ENCODE measurements at places on chromosomes 4 and X.

GRCh38 chr4:147590249-147590920, 26.8 kb upstream of the TMEM184C start:
- DNase-seq: no peak

DNA sequence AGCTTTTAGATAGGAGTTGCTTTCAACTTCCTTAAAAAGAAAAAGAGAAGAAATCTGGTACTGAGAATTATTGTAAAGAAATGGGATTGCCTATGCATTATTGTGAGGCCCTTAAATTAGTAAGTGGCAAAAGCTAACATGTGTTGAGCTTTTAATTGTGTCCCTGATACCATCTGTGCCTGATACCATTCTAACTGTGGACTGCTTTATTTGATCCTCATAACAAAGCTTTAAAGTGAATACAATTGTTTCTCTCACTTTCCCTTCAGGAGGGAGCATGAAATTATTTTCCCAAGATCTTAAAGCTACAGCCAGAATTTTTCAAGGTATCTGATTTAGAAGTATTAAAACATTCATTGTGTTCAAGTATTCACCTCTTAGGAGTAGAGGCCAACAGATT, 9.9 kb downstream of the KCTD8 start:
- no peak for DNase-seq

- no peak for DNase-seq
These were observed 35.3 kb downstream of the CXCL1 start for GRCh38 chr4:73904491-73904890.

DNA sequence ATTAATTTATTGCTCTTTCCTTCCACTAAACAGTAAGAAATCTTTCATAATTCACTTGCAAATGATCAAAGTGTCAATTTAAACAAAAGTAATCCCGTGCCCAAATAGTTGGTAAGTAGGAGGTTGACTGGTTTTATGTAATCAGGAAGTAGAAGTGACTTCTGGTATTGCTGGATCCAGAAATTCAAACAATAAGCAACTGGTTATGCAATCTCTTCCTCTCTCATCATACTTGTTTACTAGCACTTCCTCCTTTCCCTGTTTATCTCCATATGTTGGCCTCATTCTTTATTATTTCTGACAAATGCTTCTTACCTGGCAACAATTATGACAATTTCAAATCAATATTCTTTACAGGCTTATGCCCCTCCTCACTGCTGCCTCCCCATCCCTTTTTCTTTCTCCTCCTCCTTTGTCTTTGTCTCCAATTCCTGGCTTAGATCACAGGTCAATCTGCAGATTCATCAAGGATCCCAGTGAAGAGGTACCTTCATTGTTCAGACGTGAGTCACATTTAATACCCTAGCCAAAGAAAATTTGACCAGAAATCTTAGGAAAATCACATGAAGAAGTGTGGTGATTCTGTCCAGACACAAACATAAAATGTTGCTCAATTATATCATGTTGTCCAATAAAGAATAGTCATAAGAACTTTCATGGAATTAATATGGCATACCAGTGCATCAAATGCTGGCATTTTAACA, 323.2 kb upstream of the PCDH7 start:
- DNase-seq: no peak

- no peak for DNase-seq
These were observed 120.4 kb upstream of the STX18 start for GRCh38 chr4:4662230-4662629.

DNA sequence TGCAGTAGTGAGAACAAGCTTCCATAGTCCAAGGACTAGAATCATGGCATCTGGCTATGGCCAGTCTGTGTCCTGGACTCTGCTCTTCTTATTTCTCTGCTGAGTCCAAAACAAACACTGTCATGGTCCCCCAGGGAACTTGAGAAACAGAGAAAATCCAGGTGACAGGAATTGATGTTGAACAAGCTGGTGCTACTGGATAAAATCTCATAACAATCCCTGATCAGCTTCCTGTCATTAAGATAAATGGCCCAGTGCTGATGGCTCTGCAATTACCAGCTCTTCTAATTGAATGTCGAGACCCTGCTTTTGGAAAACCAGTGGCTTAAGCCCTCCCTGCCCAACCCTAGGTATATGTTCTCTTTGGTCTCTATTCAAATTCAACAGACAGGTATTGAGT, 58.8 kb upstream of the ARHGAP36 start:
- DNase-seq: no peak

DNA sequence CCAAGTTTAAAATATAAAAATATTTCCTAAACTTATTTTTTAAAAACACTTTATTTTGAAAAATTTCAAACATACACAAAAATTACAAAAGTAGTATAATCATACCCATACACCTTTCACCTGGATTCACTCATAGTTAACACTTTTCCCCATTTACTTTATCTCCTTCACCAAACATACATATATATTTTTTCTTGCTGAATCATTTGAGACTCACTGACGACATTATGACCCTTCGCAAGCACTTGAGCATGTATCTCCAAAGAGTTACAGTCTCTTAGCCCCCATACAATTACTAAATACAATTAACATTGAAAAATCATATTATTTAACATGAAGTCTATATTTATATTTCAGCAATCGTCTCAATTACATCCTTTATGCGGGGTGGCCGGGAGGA, 19.8 kb downstream of the RXFP1 start:
- DNase-seq: no peak

GRCh38 chrX:18955676-18956075, 28.2 kb downstream of the PHKA2 start:
- DNase-seq: no peak

DNA sequence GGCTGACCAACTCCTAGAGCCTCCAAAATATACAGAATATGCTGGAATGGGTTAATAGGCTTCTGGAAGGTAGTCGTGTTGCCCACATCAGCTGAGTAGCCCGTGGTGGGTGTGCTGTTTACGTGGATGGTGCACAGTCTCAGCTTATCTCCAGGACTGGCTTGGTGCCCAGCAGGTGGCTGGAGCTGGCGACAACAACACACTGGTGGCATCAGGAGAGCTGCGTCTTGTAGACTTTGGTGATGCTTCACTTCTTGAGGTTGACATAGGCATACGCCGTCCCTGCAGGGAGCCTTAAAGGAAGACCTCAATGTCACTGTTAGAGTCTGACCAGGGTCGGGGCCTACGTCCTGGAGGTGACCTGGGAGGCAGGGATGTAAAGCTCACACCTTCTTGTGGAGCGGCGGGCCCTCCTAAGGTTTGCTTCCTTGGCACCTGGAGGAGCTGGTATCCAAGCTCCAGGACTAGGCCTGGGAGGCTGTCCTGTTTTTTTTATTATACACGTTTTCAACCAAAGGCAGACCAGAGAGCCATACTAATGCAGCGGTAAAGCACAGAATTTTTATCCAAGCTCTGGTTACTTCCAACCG, 26.5 kb upstream of the RBMX start:
- no peak for DNase-seq

DNA sequence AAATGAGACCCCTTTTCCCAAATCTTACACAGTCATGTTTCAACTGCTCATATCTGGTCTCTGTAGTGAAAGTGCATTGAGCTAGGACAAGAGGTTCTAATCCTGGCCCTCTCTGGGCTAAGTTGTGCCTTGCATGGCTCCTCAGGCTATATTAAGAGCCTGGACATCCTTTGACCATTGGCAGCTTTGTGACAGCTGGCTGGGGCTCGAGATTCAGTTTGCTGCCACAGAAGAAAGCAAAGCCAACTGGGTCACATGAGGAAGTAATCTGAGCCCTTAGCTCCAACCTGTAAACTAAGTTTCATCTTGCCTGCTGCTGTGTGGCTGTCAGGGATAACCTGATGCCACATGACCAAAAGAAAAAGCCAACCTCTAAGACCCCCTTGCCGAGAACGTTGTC, 51.8 kb upstream of the JADE1 start:
- DNase-seq: no peak

DNA sequence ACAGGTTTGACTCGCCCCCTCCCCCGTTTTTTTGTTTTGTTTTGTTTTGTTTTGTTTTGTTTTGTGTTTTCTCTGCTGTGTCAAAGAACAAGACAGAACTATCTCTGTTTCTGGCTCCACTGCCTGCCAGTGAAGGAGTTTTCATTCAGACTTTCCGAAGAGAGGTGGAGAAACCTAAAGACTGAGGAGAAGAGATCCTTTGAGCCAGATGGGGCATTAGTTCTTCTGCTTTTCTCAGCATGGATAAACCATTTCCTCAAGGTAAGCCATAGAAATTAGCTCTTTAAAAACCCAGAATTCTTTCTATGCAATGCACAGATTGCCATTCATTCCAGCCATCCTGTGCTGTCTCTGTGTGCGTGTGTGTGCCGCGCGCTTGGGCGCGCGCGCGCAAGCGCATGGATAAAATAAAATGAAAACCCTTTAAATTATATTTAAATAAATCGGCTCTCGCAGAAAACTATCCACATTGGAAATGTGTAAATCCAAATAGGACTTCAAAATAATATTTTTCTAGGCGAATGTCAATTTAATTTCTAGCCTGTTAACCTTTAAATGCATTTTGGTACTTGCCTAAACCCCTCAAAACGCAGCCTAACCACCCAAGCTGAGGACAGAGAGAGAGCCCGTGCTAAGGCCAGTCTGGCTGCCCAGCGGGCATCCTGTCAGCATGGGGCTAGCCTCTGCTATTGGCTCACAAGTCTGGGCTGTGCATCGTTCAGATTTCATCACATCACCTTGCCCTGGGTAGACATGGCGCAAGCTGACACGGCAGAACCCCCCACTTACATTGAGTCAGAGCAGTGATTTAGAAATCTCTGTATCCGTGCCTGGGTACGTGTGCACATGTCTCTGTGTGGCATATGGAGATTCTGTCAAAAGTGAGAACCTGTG, 113.0 kb upstream of the VAMP7 start:
- DNase-seq: no peak

DNA sequence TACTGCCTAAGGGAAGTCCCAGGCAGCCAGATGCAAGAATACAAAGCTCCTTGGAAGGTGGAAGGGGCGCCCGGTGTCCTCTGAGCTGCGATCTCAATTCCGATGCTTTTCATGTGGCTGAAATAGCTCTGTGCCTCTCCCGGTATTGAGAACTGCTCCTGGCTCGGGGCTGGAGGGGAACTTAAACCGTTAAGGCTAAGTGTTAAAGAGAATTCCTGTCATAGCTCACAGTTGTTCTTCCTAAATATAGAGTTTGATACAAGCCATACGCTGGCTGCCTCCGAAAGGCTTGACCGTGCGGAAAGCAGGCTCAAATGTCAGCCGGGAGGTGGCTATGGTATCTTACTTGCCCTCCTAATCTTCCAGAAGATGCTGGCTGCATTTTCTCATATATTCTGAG, at the start of gene SMPX:
TSS of gene SMPX (minus strand) at position 157 of the 400 bp plus-strand sequence. CDS start 3,826 bp downstream, outside the sequence.
- no peak for DNase-seq

DNA sequence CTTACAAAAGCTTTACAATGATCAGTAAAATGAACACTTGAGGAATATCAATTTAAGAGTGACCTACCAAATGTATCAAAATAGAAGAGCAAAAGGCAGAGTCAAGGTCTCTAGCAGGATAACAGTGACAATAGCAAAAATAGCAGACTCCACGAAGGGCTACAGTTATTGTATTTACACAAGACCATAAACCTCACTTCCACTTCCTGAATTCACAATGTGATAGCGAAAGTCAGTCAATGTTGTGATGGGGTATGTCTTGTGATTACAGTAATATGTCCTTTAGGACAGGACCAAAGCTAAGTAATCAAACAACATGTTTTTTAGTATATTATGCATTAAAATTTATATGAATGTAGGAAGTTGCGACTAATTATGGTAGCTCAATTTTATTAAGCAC, 139.6 kb downstream of the IQCM start:
- DNase-seq: no peak

- DNase-seq: no peak
These were observed 359.1 kb downstream of the DACH2 start for GRCh38 chrX:86507331-86507730.

DNA sequence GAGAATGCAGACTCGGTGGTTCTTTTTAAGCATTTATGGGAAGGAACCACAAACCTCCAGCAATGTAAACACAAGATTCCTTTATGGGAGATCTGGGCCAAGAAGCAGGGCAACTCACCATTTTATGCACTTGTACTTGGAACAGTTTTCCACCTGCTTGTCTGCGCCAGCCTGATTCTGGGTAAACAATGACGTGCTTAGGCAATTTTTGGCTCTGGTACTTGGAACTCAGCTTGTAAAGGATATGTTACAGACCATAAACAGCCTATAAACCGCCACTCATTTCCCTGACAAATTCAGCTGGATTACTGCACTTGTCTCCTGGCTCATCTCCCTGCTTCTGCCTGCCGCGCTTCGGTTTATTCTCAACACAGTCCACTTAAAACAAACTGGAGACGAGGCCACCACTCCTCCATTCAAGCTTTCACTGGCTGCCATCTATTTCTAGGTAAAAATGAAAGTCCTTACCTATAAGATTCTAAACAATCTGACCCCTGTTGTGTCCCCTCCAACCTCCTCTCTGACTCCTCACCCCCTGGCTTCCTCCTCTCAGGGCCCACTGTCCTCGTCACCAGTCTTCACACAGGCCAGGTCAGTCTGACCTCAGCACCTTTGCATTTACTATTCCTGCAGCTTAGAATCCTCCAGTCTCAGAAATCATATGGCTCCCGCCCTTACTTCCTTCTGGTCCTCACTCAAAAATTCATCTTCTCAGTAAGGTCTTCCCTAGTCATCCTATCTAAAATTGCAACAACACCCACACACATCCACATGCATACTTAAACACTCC, 205.9 kb upstream of the GALNT7 start:
- no peak for DNase-seq

DNA sequence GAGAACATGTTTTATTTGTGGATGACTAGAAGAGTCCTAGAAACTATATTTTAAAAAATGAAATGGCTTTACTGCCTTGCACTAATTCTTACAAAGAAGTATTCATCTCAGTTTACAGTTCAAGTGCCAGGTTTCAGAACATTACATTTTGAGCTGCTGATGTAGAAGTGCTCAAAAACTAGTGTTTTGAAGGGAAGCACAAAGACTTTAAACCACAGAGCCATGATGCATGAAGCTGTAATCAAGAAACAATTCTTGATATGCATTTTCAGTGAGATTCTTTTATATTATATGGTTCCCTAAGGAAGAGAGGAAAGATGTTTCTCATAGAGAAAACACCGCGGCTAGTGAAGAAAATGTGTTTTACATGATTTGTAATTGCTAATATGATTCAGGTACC, 1163.0 kb downstream of the RAPGEF2 start:
- DNase-seq: no peak

GRCh38 chrX:15815779-15816437, 25.6 kb downstream of the ZRSR2 start:
- DNase-seq: no peak

Data from mesenteric fat pad (tissue), 1 donor.